ENCODE measurements at places on chromosomes 2 and 18.

- DNase-seq = no peak
These were observed 8.3 kb upstream of the GAL3ST2 start for GRCh38 chr2:241768251-241768711.

- no peak for DNase-seq
These were observed 153.9 kb upstream of the LGALSL start for GRCh38 chr2:64300066-64300465.

GRCh38 chr2:105842555-105842954 lies 97.8 kb downstream of the NCK2 start:
- no peak for DNase-seq

- no peak for DNase-seq
These were observed 11.6 kb downstream of the RAMP1 start for GRCh38 chr2:237870754-237871651.

DNA sequence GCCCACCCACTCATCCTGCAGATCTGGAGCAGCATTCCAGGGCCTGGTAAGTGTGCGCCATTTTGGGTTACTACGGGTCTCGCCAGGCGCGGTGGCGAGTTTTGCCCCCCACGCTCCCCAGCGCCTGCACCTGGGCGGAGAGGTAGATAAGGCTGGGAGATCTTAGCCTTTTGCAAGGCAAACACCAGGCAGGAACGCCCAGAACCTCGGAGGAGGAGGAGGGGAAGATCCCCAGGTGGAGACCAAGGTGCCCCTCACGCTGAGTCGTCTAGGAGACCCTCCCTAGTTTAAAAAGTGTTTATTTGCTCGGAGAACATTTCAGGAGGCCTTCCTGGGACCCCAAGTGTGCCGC lies 365 bp upstream of the RAMP1 start:
- DNase-seq = no peak

GRCh38 chr18:45538444-45538843 lies 76.8 kb upstream of the SLC14A2 start:
- DNase-seq = no peak

DNA sequence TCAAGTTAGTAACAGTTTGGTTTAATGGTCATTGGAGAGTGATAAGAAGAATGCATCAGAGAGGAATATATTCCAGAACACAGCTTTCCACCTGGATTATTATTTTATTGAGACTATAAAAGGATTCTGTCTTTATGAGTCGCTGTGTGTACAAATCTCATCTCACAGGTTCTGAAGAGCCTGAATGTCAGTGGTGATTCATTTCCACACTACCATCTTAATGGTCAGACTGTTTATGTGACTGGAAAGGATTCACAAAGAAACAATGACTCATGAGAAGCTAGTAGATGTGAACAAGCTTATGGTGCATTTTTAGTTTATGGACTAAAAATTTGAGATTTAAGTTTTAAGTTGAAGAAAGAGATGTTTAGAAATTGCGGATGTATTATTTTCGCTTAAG lies 685.4 kb upstream of the NRXN1 start:
- no peak for DNase-seq

GRCh38 chr2:121532347-121532766 lies 1.7 kb downstream of the RNU4ATAC start:
- no peak for DNase-seq

GRCh38 chr2:10478916-10479315 lies 30.8 kb upstream of the ODC1 start:
- DNase-seq = no peak

GRCh38 chr2:211141646-211142045 lies 585.2 kb downstream of the CPS1 start:
- no peak for DNase-seq

DNA sequence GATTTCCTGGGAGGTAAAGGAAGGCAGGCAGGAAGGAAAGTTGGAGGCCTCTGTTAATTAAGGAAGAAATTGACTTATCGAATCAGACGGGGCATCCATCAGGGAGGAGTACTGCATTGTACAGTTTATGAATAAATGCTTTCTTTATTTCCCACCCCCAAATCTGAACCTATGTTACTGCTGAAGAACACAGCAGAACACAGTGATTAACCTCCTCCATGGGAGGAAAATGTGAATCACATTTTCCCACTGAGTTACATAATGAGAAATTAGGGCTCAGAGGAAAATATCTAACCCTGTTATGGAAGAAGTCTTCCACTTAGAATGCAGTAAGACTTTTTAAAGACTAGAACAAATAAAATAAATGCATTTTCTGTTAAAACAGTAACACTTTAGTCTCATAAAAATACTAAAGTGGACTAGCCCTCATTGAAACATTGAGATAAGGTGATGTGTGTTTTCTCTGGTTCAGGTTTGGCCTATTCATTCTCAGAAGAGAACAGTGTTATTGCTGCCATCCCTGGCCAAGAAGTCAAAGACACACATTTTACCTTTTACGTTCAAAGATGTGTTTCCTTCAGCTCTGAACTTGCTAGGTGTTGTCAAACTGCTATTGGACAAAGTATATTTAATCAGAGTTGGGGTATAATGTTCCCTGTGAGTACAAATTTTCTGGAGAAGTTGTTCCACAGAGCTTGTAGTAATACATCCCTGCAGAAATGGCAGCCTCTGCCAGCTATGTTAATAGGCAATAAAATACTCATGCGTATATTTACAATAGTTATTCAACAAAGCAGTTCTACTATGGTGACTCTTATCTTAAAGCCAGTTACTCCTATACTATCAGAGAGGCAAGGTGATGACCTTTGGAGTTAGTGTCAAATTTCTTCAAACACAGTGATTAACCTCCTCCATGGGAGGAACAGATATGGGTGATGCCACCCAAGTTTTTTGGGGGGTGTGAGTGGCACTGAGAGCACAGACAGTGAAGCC lies 11.1 kb downstream of the DNAH6 start:
- no peak for DNase-seq

GRCh38 chr2:177905640-177906039 lies 166.9 kb downstream of the PDE11A start:
- DNase-seq = no peak

DNA sequence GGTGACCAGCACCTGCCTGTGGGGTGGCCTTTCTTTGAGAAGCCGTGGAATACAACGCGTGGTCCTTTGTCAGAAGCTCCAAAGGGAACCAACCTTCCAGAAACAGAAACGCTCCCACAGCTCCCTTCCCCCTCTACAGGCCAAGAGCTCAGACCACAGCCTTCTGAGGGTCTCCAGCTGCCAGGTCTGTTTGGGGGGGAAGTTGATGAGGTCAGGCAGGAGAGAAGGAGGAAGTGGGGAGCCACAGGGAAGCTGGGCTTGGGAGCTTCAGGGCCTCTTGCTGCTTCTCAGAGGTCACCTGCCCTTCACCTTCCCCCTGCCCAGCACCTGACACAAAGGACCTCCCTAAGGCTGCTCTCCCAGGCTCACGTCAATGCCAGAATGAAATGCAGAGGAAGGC lies 287.7 kb upstream of the ID2 start:
- no peak for DNase-seq

DNA sequence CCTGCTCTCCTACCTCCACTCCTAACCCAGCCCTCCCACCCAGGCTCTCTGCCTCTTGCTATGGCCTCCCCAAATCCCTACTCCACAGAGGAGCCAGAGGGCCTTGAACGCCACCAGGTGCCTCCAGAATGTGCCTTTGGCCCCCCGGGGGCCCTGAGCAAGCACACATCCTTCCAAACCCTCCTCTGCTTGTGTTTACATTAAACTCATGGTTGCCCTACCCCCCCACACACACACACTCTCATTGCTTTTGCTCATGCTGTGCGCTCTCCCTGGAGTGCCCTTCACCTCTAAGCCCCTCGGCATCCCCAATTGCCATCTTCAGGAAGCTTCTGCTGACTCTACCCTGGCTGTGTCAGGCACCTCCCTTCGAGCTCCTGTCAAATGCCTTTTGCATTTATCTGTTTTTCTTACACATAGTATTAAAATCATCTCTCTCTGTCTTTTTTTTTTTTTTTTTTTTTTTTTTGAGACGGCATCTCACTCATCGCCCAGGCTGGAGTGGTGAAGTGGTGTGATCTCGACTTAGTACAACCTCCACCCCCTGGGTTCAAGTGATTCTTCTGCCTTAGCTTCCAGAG lies 16.3 kb upstream of the TET3 start:
- DNase-seq = no peak

DNA sequence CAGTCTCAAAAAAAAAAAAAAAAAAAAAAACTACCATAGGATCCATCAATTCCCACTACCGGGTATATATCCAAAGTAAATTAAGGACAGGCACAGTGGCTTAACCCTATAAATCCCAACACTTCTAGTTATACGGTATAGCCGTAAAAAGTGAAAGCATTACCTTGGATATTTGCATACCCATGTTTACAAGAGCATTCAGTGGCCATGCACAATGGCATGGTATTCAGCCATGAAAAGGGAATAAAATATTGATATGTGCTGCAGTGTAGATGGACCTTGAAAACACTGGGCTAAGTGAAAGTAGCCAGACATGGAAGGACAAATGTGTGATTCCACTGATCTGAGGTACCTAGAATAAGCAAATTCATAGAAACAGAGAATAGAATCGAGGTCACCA lies 111.8 kb upstream of the CAB39 start:
- DNase-seq = no peak

DNA sequence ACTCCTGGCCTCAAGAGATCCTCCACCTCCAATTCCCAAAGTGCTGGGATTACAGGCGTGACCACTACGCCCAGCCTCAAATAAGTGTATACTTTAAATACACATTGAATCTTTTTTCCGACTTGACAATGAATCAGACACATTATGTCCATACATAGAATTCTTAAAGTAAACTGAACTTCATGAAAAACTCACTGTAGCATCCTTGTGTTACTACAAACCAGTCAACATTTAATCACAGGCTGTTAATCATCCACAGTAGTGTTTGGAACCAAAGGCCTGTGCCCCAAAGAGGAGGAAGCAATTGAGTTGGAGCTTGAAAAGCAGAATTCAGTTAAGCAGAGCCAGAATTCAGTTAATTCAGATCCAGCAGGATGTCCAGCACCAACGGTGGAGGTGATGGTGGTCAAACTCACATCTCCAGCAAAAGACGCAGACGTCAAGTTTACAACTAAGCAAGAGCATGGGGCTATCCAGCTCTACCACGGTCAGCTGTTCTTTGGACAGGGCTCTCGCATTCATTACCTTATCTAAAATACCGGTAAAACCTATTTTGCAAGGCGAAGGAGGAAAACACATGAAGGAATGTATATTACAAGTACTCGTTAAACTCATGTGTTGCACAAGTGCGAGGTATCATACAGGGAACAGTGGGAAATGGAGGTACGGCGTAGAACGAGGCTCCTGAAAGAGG lies 1.2 kb downstream of the SLC39A6 start:
- no peak for DNase-seq

GRCh38 chr2:106956879-106957278 lies 70.9 kb upstream of the ST6GAL2 start:
- DNase-seq = peak; percentile 90

DNA sequence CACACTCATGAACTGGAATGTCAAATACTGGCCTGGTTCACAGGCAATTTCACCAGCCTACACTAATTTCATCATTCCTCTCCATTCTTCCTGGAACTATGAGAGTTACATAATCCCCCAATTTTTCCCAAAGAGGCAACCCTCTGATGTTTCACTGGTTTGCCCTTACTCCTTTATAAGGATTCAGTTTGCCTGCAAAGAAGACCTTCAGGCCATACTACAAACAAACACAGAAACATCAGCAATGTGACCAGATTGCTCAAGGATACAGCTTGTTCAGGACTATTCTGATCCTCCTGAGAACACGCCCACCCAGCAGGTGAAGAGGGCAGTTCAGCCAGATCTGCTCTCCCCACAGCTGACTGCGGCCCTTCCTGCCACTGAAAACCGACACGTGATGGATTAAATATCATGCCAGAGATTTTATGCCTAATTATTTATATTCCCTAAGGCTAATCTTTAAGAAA lies 215.5 kb downstream of the ETAA1 start:
- DNase-seq = no peak

GRCh38 chr2:207201416-207201815 lies 35.7 kb upstream of the KLF7 start:
- DNase-seq = no peak

DNA sequence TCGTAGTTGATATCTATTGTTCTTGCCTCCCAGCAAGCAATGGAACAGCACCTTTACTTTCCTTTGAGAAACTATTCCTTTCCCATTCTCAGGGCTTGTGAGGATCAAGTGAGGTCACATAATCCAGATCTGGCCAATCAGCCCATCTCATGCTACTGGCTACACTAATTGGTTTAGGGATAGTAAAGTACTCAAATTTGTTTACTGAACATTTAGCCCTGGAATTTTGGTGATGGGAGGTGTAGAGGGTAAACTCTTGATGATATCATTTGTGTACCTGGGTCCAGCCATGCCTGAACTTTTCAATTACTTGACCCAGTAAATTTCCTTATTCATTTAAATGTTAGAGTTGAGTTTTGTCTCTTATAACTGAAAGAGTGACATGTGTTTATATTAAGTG lies 195.8 kb upstream of the TNP1 start:
- no peak for DNase-seq

GRCh38 chr2:134320930-134321329 lies 67.1 kb downstream of the MGAT5 start:
- no peak for DNase-seq

GRCh38 chr2:158501301-158501700 lies 44.5 kb downstream of the PKP4 start:
- DNase-seq = no peak

DNA sequence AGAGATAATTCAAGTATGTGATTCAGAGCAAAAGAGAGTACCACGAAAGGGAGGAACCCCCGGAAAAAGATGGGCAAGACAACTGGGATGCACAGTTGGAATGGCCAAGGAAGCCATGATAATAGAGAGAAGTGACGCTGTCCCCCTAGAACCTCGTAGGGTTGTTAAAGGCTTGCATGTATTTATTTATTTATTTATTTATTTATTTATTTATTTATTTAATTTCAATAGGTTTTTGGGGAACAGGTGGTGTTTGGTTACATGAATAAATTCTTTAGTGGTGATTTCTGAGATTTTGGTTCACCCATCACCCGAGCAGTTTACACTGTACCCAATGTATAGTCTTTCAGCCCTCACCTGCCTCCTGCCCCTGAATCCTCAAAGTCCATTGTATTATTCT lies 11.5 kb upstream of the PDCL3 start:
- DNase-seq = no peak

- no peak for DNase-seq
These were observed 231.8 kb upstream of the RBBP8 start for GRCh38 chr18:22701326-22701725.

DNA sequence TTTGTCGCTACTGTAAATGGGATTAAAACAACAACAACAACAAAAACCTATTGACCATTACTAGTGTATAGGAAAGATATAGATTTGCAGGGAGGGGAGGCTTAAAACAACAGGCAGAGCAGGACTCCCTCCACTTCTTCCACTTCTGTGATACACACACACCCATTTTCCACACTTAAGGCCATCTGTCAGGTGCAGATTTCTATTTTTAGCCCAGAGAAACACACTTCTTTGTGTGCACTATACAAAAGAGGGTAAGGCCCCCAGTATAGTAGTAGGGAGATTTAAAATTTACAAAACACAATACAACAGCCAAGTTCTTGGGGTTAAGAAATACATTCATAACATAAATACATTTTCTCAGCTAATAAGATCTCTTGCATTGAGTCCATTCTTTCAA lies 22.4 kb downstream of the PTPN2 start:
- no peak for DNase-seq

GRCh38 chr2:111618978-111619902 lies 264.8 kb downstream of the ANAPC1 start:
- DNase-seq = no peak

GRCh38 chr2:131156452-131157149 lies 51.5 kb downstream of the PLEKHB2 start:
- DNase-seq = no peak
